ENCODE measurements at places on chromosomes 4 and X. TPM values are rescaled to one million over a fixed set of nuclear protein-coding genes. Genes with fewer than 3 reads are reported as not detected.

HS3ST1 gene
- total RNA-seq: not detected

NKX6-1 gene
- total RNA-seq: not detected

BEX5 gene
- total RNA-seq: 5.4 TPM

DSPP gene
- not detected for total RNA-seq

SPANXB1 gene
- not detected for total RNA-seq

ATP2B3 gene
- total RNA-seq: not detected

DDIT4L gene
- total RNA-seq: 0.72 TPM

CXCL1 gene
- not detected for total RNA-seq

MAGEA4 gene
- not detected for total RNA-seq

ARHGEF6 gene
- 91.1 TPM for total RNA-seq

RASL11B gene
- total RNA-seq: 1.4 TPM

UGT2B15 gene
- total RNA-seq: not detected

TMSB15A gene
- 0.62 TPM for total RNA-seq

RBMXL3 gene
- total RNA-seq: not detected

ETDA gene
- total RNA-seq: not detected
